Left hindlimb (tissue), 1 donor: ENCODE measurements at places on chromosomes 2 and 18.

DNA sequence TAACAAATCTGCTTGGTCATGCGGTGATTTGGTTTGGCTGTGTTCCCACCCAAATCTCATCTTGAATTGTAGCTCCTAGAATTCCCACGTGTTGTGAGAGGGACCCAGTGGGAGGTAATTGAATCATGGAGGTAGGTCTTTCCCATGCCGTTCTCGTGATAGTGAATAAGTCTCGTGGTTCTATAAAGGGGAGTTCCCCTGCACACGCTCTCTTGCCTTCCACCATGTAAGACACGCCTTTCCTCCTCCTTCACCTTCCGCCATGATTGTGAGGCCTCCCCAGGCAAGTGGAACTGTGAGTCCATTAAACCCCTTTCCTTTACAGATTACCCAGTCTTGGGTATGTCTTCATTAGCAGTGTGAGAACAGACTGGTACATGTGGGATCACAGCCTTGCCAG is 36.7 kb downstream of the TRABD2A start:
- DNase-seq, result no peak

- DNase-seq, result no peak
Observed at GRCh38 chr2:190352668-190353536, 9.5 kb downstream of the INPP1 start.

- DNase-seq, result no peak
Observed at GRCh38 chr2:95530734-95531133, 46.2 kb upstream of the TRIM43B start.

DNA sequence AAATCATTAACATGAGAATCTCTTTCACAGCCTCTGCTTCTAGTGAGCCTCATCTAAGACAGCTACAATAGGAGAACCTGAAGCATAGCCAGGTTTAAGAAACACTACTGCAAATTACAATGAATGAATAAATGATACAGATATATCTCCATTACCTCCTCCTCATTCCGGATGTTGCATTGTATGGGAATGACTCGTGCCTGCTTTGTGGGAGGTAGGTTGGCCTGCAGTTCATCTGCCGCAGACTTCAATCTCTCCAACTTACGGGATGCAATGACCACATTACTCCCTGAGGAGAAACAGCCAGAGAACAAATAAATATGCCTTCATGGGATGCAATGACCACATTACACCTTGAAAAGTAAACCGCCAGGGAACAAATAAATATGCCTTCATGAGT is 15.4 kb downstream of the PECR start:
- no peak for DNase-seq

DNA sequence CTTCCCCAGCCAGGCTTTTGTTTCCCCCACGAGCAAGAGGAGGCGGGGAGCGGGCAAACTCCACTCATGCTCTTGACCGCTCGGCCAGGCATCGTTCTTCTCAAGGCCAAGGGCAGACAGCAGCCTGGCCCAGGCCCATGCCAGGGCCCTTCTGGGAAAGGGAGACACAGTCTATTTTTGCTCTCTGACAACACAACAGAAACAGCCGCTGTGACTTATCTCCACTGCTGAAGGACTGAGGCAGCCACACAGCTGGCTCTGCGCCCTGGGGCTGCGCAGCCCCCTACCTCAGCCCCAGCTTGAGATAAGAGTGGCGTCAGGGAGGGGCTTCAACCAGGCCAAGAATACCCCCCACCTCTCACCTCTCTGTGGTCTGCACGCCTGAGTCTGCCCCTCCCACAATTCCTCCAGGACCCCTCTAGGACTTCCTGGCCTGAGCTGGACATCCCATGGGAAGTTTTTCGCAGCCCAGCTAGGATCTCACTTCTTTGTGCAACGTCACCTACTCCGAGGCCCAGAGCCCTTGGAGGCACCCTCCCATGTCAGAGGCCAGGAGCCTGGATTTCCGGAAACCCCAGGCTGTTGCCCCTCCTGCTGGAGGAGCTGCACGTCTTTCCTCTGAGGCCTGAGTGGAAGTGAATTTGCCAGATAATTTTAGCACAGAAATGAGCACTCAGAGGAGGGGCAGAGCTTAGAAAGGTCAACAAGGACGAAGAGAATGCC is 118.9 kb upstream of the OTOS start:
- DNase-seq, result no peak

DNA sequence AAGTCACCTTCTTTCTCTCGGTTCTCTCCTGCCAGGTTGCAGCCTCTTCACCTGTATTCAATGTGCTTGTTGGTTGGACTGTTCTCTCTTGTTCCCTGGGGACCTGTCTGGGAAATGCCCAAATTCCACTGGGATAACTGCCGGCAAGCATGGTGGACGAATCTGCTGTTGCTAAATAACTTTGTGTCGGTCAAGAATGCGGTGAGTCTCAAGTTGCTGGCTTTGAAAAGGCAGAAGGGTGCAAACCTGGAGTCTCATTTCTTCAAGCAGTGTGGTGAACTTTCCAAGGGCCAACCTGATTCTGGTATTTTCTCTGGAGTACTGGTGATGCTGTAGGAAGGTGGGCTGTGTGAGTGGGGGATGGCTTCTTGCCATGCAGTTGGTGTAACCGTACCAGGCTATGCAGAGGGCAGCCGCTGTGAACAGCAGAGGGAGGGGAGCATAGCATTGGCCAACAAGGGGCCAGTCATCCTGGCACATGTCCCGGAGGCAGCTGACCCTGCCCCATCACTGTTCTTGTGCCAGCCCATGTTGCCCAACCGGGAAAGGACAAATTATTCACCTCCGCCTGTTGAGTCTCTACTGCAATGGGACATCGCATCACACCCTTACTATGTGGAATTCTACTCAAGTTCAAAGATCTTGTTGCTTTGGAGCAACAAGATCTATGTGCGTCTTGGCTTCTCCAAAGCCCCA is 88.1 kb upstream of the SEC11C start:
- peak; percentile 45 for DNase-seq

- no peak for DNase-seq
Observed at GRCh38 chr2:234747833-234748559, 203.8 kb upstream of the SH3BP4 start.

DNA sequence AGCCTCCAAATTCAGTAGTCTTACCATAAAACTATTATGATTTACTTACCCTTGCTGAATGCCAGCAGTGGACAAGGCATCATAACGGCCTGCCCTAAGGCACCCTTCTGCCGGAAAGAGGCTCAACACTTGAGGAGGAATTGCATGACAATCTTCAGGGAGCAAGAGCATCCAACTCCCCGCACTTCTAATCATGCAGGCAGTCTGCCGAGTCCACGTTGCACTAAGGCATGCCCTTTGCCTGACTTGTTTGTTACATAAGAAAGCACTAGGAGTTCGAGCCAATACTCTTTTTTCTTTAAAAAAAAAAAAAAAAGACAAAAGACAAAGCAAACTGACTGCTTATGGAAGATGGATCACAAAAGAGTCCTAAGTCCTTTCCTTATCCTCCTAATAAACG is 17.9 kb upstream of the SPTBN1 start:
- DNase-seq, result no peak

GRCh38 chr2:159140070-159140769 is 146.3 kb downstream of the WDSUB1 start:
- DNase-seq, result no peak

- DNase-seq, result no peak
Observed at GRCh38 chr2:240340361-240340761, 95.1 kb upstream of the GPC1 start.

GRCh38 chr2:144595279-144595678 is 75.4 kb upstream of the ZEB2 start:
- DNase-seq, result no peak

DNA sequence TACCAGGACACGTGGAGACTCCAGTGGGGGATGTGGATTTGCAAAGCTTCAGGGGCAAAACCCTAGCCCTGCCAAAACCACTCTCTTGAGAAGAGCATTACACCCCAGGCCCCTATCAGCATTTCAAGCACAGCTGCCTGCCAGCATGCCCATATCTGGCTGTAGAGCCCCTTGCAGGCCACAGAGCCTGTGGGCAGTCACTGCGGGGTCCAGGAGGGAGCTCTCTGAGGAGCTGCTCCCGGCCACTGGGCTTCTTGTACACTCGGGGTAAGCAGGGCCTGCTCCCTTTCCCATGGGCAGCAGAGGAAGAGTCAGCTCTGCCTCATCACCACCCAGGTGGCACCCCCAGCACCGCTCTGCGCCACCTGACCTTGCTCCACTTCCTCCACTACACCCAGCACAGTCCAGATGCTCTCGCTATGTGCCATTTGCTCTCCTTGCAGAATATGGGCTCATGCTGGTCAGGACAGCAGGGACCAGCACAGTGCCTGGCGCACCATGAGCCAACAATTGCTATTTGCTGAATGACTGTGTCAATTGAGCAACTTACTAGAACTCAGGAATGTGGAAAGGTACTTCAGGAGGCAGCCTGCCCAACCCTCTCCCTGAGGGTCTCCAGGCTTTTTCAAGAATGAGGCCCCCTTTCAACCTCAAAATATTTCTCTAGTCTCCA is 7.4 kb downstream of the CHST10 start:
- no peak for DNase-seq

DNA sequence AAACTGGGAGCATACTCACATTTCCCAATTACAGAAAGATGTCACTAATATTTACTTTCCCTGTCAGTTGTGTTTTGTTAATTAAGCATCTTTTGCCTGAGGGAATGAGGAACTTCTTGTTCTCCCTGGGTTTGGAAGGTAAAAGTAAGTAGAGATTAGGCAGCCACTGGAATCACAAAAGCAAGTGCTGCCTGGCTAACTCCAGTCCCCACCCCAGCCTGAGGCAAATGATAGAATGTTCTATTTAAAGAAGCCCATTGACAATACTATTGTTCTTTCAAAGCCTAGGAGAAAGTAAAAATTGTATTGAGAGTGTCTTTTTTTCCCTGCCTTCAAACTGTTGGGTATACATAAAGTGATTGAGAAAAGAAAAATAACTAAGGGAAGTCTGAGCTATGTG is 93.8 kb downstream of the MBD2 start:
- no peak for DNase-seq

- no peak for DNase-seq
Observed at GRCh38 chr2:199807966-199808365, 43.0 kb downstream of the FTCDNL1 start.

DNA sequence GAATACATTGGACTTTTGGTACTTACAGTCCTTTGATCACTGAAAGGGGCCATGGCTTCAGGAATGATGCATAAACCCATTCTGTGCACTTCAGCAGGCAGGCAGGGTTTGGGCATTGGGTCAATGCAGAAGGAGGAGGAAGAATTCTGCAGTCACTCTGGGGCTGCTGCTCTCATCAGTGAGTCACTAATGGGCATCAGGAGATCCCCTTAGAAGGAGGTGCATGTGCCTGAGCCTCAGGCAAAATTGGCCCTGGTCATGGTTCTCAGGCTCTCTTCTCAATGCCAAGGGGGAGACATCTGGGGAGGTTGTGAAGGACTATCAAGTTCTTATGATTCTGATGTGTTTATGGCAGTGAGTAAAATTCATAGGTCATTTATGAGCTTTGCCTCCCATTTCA is 52.0 kb upstream of the TNP1 start:
- DNase-seq, result no peak

GRCh38 chr18:11998193-11998592 is 16.9 kb downstream of the IMPA2 start:
- peak; percentile 52 for DNase-seq
